ENCODE measurements at places on chromosomes 4 and X. TPM values are rescaled to one million over a fixed set of nuclear protein-coding genes. Genes with fewer than 3 reads are reported as not detected.

The CSAG3 gene
- total RNA-seq: 2.2 TPM

DNA sequence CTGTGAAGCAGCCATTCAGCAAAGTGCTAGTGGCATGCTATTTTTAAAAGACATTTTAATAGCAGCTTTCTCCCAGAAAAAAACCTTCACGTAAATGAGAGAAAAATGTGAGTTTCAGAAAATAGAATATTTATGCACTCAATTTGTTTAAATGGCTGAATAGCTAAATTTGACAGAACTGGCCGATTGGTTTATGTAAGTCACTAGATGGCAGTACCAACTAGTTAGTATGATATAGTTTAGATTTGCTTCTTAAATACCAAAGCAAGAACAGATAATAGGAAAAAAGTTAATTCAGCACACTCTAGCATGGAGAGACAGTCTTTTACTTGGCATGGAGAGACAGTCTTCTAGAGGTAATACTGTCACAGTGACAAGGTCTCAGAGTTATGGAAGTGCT lies 250.1 kb downstream of the SNCA start:
- DNase-seq: peak; percentile 7

The CSAG1 gene
- total RNA-seq: 33.2 TPM

The SERPINA7 gene
- total RNA-seq: not detected

The SFRP2 gene
- total RNA-seq: 10.5 TPM

The RNF175 gene
- 8.0 TPM for total RNA-seq

- DNase-seq: no peak
Measured at GRCh38 chrX:42220666-42221065, 297.3 kb upstream of the CASK start.

DNA sequence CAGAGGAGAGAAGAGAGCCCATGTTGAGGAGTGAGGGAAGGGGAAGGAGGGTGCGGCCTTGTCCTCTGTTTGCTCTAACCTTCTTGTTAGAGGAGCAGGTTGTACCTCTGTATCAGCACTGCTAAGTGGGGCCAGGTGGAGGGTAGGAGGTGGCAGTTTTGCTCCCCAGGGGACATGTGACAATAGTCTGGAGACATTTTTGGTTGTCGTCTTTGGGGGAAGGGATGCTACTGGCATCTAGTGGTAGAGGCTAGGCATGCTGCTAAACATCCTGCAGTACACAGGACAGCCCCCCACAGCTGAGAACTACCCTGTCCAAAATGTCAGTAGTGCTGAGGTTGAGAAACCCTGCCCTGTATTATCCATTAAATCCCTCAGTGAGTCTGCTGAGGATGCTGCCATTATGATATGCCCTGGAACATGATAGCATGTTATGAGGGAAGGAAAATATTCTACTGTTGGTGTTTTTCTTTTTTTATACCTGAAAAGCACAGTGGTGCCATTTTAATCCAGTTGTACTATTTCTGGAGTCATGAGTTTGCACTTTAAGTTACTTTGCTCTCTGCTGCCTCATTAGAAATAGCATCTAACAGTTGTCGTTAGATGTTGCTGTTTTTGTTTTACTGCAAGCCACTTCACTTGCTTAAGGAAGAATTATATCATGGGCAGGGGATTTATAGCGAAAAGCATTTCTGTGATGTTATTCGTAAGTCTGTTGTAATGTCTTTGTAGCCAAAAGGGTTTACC lies 90.6 kb downstream of the LRP2BP start:
- DNase-seq: peak; percentile 37

The TIMP1 gene
- total RNA-seq: 737 TPM

The GAGE12E gene
- total RNA-seq: not detected

The ZCCHC18 gene
- 0.20 TPM for total RNA-seq

- peak; percentile 56 for DNase-seq
Measured at GRCh38 chr4:10205223-10205622, 88.6 kb upstream of the WDR1 start.

The PLXNA3 gene
- 3.9 TPM for total RNA-seq

The PTCHD1 gene
- under 0.01 TPM for total RNA-seq

The CFAP99 gene
- total RNA-seq: 0.96 TPM

- DNase-seq: no peak
Measured at GRCh38 chr4:8167815-8168214, 9.2 kb upstream of the ABLIM2 start.

- DNase-seq: peak; percentile 73
Measured at GRCh38 chr4:119026662-119027444, 108.8 kb upstream of the MYOZ2 start.

DNA sequence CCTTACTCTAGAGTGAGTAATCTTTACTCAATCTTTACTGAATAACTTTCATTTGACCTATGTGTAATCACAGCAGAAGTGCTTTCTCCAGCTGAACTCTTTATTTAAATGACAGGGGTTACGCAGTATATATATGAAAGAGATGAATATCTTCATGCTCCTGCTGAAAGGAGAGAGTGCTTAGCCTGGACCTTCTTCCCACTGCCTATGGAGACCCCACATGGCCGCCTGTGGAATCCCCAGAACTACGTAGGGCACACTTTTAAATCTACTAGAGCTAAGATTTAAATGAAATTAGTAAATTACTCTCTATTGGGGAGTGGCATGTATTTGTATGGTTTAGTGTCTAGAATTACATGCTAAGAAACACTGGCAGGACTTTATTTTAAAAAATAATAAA lies 391.2 kb downstream of the ANKRD50 start:
- peak; percentile 12 for DNase-seq

The FGD1 gene
- total RNA-seq: 8.0 TPM

The SLC6A14 gene
- total RNA-seq: not detected

DNA sequence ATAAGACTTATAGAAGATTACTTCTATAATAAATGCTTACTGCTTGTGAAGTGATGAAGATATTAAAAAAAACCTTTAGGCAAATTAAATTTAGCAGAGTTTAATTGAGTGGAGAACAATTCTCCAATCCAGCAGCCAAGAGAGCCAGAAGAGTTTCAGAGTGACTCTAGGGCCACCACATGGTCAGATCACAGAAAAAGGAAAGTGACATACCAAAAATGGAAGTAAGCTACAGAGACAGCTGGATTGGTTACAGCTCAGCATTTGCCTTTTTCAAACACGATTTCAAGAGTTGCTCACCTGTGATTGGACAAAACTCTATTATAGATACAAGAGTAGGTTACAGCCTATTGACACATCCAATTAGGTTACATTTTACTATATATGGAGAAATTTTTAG lies 79.0 kb upstream of the TRAM1L1 start:
- DNase-seq: peak; percentile 3

GRCh38 chrX:139877710-139878414 lies 55.0 kb downstream of the ATP11C start:
- no peak for DNase-seq

- no peak for DNase-seq
Measured at GRCh38 chr4:20698382-20698781, 1.9 kb upstream of the PACRGL start.
